ENCODE measurements at places on chromosomes 1 and 21.

DNA sequence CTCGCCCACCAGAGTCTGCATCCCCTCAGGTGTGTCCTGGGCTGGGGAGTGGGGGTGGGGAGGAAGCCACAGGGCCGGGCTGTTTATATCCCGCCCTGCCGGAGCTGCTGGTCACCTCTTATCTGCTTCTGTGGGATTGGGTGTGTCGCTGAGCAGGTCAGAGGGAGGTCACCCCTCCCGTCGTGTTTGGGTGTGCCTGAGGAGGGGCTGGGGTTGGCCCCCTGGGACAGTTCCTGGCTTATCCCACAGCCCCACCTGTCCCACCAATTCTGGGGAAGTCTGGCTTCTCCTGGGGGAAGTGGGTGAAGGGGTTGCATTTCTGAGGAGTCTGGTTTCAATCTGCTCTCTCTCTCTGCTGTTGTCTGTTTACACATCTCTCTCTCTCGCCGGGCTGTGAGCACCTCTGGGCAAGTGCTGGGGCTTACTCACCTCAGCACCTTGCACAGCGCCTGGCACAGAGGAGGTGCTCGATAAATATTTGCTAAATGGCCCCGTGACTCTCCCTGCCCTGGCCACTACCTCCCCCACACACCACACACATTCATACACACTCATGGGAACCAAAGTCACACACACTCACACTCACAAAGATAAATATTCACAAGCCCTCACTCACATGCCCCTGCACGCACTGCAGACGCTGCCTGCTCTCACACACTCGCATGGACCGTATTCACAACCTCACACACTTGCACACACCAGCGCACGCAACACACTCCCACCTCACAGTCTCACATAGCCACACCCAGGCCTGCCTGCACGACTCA is 8.3 kb downstream of the ELF3 start:
- peak; percentile 63 for DNase-seq

DNA sequence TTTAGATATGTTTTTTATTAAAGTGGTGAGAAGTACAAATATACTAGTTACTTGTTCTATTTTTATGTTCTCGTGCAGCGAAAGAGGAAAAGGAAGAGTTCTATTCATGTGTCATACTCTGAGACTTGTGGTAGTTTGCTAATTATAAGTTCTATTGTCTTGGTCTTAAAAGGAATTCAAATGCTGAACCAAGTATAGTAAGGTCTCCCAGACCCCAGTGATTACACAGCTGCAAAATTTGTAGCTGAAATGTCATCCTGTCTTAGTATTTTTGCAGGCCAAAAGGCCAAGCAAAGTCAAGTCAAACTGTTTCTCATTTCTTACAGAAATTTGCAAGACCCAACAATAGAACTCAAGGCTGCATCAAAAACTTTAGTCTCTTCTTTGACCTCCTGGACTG is 268.7 kb downstream of the CHRM3 start:
- no peak for DNase-seq

GRCh38 chr1:212388985-212389716 is 25.5 kb downstream of the PACC1 start:
- no peak for DNase-seq

GRCh38 chr1:177964336-177964735 is 5.5 kb downstream of the SEC16B start:
- DNase-seq: no peak

DNA sequence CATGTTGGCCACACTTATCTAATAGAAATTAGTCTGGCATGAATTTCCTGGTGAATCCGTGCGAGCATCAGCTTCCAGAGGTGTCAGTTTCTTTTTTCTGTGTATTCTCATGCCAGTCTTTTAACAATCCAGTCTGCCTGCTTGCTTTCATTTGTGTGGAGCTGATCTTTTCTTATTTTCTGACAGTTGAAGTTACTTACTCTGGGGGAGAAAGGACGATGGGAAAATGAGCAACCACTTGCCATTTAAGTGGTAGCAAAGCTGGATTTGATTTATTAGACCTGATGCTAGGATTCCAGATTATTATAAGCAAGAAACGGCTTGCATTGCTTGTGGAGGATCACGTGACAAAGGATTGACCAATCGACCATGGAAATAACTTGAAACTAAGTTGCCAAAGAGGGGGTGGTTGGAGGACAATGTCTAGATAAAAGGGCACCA is 24.3 kb upstream of the APP start:
- no peak for DNase-seq

DNA sequence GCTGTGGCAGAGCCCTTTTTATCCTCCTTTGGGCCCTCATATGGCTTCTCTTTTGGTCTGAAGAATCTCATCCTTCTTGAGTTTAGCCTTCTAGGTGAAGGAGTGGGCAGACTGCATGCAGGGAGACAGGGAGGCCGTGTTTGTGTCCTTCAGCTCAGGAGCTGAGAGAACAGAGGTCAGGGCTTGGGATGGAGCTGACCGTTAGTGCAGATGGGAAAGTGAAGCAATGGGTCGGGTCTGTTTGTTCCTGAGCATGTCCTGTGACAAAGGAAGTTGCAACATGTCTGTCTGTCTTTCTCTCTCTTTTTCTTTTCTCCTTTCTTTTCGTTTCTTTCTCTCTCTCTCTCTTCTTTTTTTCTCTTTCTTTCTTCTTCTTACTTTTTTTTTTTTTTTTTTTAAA is 14.9 kb downstream of the MAPKAPK2 start:
- DNase-seq: no peak

DNA sequence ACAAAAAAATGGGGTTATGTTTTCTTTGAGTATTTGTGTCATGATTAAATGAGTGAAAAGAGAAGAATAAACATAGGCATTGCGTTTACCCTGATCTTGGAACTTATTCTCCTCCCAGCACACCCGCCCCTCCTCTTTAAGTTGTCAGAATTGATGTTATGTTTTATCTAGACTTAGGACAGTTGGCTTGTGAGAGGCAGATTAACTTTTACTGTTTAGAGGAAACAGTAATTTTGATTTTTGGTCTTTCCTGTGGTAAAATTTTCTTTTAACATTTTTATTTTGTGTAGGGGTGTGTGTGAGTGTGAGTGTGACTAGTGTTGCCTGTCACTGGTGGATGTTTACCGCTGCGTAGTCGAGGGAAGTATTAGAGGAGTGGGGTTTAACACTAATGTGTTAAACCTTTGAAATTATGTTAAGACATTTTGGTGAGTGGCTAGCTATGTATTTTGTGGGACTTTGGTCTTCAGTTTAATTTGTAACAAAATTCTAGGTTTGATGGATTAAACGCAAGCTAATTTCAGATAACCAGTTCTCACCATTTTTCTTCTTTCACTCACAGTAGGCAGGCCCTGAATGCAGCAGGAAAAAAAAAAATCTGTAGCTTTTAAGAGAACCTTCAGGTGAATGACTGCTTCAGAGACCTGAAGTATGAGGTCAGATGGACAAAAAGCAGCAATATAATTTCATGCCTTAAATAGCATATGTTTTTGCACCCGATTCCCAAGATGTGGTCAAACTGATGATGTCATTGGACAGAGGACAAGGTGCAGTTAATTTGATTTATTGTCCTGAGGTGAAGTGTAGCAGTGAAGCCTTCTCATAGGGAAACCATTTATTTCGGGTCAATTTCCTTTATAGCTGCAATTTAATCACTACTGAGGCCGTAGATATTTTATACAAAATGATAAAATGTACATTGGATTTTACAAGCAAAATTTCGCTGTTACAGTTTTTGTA is 2.7 kb downstream of the POU2F1 start:
- DNase-seq: no peak

DNA sequence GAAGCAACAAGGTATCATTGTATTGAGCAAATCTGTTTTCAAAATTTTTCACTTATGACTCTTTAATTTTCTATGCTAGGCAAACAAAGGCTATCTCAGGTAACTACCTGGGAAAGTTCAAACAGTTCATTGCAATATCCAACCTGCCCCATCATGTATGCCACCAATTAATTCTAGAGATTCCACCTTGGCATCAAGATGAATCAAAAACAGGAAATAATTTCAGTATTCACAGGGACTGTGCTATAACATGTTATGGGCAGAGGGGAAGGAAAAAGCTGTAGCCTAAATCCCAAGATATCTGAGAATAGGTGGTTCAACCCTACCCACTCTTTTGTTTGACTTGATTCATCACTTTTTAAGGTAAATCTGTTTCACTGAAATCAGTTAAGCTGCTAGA is 67.5 kb upstream of the SH3GLB1 start:
- DNase-seq: no peak

GRCh38 chr1:93448983-93449804 is 1.3 kb downstream of the FNBP1L start:
- peak; percentile 50 for DNase-seq
